ENCODE measurements at places on chromosomes 4 and X.

DNA sequence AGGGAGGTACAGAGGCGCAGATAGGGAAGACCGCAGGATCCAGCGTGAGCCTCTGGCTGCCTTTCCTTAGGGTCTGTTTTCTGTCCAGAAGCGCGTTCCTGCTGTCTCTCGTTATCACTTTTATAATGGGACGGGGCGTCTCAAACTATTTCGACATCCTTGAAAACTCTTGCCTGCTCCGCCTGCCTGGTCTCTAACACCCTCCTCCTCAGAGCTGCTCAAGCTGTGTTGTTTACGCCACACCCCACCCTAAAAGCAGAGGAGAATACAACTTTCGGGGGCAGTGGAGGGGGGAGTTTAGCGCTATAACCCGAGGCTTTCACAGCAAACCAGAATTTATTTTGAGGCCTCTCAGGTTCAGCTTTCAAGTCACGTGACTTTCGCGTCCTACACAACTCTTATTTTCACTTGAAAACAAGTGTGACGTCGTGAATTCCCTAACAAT is 646 bp upstream of the FAM3A start:
- DNase-seq, result no peak

DNA sequence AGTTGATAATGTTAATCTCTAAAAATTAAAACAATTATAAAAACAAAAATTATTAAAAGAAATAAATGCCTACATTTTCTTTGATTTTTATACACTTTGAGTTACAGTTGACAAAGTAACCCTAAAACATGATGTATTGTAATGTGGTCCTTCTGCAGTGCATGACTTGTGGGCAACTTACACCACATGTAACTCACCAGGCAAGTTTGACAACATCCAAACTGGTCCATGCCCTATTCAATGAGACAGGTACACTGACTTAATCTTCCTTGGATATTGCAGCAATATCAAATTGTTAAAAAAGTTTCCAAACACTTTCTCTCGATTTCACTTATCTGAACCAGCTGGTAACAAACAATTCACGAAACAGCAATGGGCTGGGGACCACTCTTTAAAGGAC is 81.5 kb downstream of the FTHL17 start:
- DNase-seq, result no peak

- no peak for DNase-seq
Measured at GRCh38 chrX:129310000-129310399, 213.3 kb downstream of the SMARCA1 start.

- DNase-seq, result no peak
Measured at GRCh38 chr4:133584714-133585113, 435.6 kb downstream of the PCDH10 start.

- no peak for DNase-seq
Measured at GRCh38 chr4:186013419-186014186, 55.4 kb upstream of the TLR3 start.

GRCh38 chr4:128686032-128686465 is 123.5 kb upstream of the JADE1 start:
- no peak for DNase-seq
